Stimulated activated CD4-positive, alpha-beta T cell treated with anti-CD3 and anti-CD28 coated beads, Interleukin-12 subunit alpha, Interleukin-12 subunit beta, amount 100 ng/mL, for 48 hours (primary cell): ENCODE measurements at places on chromosomes 7 and 10.
A peak's percentile ranks its signal among the peaks of the same experiment; 100 is the strongest.

- no peak for DNase-seq
These were observed 510.0 kb downstream of the ANKRD7 start for GRCh38 chr7:118734541-118734940.

DNA sequence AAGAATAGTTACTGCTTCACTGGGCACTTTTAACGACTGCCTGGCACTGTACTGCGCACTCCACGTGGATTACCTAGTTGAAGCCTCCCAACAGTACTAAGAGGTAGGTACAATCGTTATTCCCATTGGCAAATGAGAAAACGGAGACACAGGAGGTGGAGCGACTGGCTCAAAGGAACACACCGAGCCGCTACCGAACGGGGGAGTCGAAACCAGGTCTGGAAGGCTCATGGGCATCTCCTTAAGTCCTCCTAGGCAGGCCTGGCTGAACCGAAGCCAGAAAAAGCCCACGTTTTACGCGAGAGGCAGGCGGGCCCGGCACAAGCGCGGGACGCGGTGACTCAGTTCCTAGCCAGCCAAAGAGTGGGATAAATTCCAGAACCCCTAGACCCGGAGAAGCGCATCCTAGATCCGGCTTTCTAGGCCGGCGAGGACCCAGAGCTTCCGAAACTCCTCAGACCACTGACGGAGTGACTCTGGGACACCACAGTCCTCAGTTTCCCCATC lies 472 bp downstream of the PDAP1 start:
- peak; percentile 35 for DNase-seq

DNA sequence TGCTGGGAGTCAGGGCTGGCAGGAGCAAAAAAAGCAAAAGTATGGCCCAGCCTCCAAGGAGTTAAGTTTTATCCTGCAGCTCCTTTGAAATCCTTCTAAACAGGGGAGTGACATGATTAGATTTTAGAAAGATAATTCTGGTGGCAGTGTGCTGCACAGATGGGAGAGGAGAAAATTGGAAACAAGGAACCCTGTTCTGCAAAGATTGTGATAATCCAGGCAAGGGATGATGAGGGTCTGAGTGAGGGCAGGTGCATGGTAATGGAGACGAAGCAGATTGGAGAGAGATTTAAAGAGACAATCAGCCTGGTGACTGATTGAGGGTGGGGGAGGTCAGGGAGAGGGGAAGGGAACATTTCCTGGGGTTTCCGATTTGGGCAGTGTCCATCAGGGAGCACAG lies 444.7 kb upstream of the PODXL start:
- DNase-seq, result no peak

GRCh38 chr7:139049936-139050335 lies 14.1 kb upstream of the ZC3HAV1L start:
- no peak for DNase-seq

DNA sequence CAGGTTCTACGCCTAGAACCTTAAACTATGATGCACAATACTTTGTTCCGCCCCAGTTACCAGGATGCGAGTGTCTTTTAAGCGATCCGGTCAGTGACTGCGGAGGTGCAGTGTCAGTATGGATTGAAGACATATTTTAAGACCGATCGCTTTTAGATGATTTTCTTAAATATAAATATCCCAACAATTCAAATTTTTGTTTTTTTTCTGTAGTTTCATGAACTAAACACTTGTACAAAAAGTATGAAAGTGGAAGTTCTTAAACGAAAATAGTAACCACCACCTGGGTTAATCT lies 835 bp downstream of the COMMD3 start:
- no peak for DNase-seq

GRCh38 chr7:35353481-35353880 lies 99.6 kb upstream of the TBX20 start:
- no peak for DNase-seq

GRCh38 chr7:21766218-21766617 lies 179.5 kb downstream of the CDCA7L start:
- no peak for DNase-seq

DNA sequence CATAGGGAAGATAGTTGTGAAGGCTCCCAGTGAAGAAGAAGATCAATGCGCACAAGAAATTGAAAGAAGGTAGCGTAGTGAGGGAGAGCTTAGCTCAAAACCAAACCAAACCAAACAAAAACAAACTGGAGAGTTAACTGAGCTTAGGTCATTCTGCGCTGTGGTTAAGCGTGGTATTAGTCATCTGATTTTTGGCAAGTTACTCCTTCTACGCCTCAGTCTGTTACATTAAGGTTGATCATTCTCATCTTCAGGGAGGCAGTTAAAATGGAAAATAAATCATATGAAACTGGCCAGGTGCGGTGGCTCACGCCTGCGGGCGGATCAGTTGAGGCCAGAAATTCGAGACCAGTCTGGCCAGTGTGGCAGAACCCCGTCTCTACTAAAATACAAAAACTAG lies 259.7 kb downstream of the EXOC4 start:
- no peak for DNase-seq

DNA sequence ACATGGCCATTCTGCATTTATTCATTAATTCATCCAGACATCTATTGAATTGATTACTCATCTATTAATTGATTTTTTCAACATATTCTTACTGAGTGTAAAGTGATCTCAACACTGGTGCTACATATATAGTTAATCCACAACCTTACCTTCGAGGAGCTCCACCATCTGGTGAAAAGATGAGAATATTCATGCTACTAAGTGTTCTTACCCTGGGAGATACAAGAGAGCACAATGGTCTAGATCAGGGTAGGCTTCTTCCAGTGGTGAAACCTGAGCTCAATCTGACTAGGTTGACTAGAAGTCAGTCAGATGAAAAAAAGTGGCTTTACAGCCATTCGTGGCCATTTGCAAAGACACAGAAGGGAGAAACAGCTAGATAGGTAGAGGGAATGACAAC lies 507.4 kb downstream of the ANKRD7 start:
- DNase-seq, result no peak

- no peak for DNase-seq
These were observed 55.6 kb downstream of the SLC16A9 start for GRCh38 chr10:59654007-59654406.

DNA sequence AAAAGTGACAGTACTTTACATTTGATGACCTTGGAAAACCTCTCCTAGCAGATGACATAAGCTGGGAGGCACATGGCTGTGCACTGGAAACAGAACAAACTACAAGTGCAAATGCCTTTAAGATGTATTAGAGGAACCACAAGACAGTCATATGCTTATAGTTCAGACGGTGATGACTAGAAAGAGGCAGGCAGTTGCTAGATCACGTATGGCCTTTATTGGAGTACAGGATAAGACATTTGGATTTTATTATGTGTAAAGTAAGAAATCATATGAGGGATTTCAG lies 290.0 kb downstream of the SORCS1 start:
- no peak for DNase-seq

- no peak for DNase-seq
These were observed 435.8 kb downstream of the GPAM start for GRCh38 chr10:111747751-111748150.

- DNase-seq, result no peak
These were observed 86.9 kb upstream of the GNA12 start for GRCh38 chr7:2931034-2931415.

GRCh38 chr7:2093215-2093842 lies 139.4 kb downstream of the MAD1L1 start:
- no peak for DNase-seq

DNA sequence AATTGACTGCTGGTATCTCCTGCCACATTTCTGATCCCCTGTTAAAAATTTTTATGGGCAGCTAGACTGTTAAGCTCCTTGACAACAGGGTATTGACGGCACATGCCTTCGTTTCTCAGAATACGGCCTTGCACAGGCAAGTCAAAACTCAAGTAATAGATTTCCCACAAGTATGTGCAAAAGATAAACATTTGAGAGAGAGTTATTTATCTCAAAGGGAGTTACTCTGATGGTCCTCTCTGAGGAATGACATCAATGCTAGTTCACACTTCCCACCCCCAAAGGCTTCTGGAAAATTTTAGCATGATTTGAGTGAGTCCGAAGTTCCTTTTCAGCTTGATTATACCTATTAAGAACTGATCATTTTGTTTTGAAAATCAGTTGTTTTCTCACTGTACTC lies 71.9 kb downstream of the JCAD start:
- no peak for DNase-seq

DNA sequence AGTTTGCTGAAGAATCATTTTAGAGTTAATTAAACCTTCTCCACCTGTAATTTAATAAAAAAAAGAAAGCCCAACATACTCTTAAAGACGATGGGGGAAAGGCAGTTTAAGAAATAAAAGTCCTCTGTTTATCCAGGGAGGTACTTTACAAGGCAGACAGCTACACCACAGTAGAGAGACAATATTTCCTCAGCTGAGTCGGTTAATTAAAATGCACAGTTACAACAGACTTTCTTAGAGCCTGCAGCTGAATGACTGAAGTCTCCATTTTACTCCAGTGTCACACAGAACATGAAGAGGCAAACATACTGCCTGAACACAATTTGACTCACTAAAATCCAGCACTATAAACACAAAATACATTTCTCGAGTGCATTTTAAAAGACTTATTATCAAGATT lies 15.1 kb downstream of the LRRTM3 start:
- no peak for DNase-seq

DNA sequence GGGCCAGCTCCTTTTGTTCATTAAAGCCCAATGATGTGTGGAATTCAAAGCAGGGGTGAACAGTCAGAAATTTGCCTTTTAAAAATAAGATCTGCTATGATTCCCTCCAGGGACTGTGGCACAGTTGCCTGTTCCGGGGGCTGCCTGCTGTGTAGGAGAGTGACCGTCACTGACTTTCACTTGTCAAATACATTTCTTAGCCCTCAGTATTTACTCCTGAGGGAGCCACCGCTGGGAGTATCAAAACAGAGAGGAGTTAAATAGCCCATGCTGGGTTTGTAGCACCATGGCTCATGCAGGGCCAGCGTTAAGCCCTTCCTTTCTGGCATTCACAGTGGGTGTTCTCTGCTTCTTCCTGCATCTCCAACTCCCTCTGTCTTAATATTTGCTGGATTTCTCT lies 897.8 kb downstream of the SORCS3 start:
- no peak for DNase-seq

GRCh38 chr7:93015101-93015778 lies 102.5 kb downstream of the SAMD9 start:
- DNase-seq, result no peak

DNA sequence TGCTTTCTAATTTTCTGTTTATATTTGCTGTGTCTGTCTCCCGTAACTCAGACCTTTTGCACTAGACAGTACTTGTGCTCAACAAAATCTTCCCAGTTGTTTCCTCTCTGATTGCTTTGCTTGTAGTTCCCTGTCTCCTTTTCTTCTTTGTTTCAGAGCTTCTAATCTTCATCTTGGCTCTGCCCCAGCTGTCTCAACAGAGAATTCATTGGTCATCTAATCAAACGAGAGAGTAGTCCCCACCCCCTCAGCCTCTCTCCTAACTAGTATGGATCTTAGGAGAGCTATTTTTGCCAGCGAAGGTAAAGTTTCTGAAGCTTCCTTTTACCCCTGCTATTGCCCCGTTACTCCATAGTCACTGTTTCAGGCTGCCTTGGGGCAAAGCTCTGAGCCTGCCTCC lies 32.8 kb downstream of the SLC26A4 start:
- no peak for DNase-seq

- DNase-seq, result no peak
These were observed 913 bp upstream of the NPC1L1 start for GRCh38 chr7:44541876-44542610.

- no peak for DNase-seq
These were observed 590.9 kb upstream of the ANKRD30A start for GRCh38 chr10:36534471-36535002.

DNA sequence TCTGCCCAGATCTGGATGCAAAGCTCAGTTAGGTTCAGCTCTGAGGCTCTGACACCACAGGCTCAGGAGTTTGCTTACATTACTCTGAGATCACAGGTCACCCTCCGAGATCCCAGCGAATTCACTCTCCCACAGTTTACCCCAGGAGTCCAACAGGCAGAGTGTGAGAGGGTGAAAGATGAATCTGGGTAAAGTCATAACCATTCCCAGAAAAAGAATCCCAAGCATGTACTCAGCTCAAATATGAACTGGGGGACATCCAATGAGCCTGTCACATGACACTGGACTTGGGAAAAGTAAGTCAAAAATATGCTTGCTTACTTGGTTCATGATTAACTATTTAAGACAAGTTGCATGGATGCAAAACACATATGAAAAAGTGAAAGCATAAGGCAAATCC lies 110.3 kb upstream of the ARID5B start:
- no peak for DNase-seq

GRCh38 chr10:110416776-110417711 lies 80.7 kb upstream of the DUSP5 start:
- DNase-seq, result no peak

DNA sequence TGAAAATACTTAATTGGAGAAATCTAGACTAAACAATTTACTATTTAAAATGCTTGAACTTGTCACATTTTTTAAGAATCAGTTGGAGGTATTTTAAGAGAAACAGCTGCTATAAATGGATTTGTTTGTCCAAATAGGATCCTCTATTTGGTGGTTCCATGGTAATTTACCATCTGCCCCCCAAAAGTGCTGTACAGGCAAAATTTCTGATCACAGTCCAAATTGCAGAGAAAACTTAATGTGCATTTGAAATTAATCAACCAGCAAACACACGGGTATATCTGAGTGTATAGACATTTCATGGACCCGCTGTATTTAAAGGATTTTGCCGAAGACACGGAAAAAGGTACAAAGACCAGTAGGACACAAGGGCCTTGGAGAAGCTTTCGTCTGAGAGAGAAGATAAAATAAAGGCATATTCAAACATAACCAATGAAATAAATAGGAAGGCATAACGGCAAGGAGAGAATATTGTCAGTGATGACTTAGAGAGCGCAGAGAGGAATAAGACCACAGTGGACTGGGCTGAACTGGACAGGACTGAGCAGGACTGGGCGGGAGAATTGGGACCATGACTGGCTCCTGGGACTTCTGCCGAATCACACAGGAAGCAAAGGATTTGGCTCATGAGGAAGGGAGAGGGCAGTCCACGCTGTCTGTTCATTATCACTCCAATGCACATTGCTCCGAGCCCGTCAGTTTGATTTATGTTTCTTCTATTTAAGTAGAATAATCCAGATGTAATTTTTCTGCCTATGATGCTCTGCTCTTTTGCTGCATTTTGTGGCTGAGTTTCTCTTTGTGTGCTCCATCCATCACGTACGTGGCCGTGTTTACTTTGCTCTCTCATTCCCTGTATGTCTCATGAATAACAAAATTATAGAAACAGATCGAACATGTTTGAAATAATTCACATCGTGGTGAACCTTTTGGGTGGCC lies 112.8 kb downstream of the PRLHR start:
- DNase-seq, result no peak

GRCh38 chr7:151759591-151760042 lies 117.3 kb downstream of the PRKAG2 start:
- DNase-seq, result no peak

- DNase-seq, result no peak
These were observed 18.3 kb downstream of the HNRNPA2B1 start for GRCh38 chr7:26182283-26182682.

DNA sequence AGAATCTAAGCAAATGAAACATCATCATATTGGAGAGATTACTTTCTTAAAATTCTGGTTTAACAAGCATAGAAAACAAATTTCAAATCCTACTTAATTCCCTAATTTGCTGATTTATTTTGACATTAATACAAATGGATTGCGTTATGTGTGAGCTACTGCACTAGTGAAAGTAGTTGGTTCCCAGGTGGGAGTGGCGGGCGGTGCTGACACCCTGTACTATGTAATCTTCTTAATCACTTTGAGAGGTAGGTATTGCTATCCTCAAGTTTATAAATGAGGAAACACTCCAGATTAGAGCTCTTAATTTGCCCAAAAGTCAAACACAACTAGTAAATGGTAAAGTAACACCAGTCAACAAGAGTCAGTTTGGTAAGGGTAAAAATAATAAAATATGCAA lies 131.1 kb downstream of the ELAPOR2 start:
- no peak for DNase-seq

- no peak for DNase-seq
These were observed 274.1 kb downstream of the PRPF18 start for GRCh38 chr10:13860886-13861285.
